GM13976 (cell line): ENCODE measurements at places on chromosomes 7 and 10.

DNA sequence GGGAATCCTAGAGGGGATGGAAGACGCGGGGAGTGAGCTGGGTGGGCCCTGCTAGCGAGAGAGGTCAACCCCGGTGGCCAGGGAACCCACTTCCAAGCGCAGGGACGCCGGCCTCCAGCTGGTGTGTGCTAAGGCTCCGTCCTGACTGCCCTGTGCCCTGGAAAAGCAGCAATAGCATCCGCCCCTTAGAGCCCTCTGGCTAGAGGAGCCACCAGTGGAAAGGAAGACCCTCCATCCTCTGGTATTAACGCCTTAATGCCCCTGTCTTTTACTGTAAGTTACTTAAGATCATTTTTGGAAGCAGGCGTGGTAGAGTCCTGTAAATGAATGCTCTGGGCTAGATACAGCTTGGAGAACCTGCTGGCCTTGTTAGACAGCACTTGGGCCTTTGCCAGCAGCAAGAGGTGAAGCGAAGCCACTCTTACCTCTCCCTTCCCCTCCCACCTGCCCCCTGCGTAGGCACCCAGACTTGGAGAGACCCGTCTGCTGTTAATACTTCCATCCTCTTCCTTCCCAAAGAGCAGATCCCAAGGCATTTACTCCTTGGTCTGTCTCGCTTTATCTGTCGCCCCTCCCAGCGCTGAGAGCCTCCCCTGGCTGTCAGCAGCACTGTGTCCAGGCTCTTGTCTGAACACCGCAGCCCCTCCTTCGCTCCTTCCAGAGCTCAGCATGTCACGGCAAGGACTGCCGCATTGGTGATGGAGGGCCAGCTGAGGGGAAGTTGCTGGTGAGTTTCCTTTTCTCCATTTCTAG lies 4.6 kb downstream of the REPIN1 start:
- DNase-seq = no peak

DNA sequence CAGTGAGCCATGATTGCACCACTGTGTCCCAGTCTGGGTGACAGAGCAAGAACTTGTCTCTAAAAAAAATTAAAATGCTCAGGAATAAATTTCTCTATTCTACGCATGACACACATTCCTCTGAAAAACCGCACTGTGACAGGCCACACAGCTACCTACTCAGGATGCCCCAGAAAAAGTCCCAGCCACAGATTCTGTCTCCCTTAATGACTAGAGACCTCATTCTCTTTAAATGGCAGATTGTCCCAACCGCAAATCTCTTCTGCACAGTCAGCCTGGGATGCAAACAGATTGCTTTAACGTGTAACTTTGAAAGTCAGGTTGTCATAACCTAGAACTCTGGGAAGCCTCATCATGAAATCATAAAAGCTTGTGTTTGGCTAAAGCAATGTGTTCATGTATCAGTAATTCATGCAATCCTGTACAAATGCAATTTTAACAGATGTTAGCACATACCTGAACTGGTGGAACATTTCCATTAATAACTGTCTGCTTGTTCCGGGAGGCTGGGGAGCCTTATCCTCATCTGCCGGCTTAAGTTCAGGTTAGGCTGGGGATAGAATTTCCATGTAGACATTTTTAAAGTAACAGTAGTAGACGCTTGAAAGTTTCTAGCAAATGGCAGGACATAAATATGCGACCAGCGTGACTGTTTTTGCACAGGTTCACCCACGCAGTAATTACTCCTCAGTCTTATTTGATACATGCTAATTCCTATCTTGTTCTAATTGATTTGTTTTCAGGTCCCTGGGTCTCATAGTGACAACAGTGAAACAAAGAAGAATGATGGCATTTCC lies 26.2 kb upstream of the MSRB2 start:
- DNase-seq = no peak

- DNase-seq = no peak
These were observed 1106.2 kb upstream of the CELF2 start for GRCh38 chr10:9911488-9911887.

DNA sequence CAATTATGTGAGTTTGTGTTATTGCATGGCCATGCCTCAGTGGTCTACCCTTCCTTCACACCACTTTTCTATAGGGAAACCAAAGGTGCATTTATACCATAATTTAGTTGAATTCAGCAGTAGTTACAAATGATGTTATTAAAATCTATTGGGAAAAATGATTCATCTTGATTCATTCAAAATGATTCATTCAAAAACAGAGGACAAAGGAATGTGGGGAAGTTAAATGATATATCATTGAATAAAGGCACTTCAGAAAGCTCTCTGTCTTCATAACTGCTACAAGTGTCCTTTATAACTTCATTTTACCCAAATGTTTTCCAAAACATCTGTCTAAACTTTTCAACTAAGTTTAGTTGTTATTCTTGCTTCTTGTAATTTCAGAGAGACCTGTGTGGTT lies 722.9 kb downstream of the GRM8 start:
- DNase-seq = no peak

DNA sequence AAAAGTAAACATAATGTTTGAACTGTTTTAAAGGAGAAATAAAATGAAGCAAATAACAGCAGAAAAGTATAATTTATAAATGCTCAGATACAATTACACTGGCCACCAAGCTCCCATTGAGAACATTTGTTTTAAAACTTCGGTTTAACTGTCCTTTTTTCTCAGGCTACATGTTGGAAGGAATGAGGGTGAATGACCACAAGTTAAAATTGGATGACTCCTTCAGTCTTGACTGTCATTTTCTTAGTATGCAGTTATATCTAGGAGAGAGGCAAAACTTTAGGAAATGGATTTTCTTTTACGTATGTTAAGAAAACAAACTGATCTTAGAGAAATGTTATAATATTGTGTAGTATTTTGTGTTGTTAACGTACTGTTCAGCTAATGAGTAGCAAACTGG lies 5.0 kb downstream of the TRIM24 start:
- DNase-seq = no peak

- no peak for DNase-seq
These were observed 534.8 kb downstream of the AUTS2 start for GRCh38 chr7:70132852-70133690.

GRCh38 chr7:38681882-38682281 lies 50.7 kb upstream of the AMPH start:
- DNase-seq = no peak

DNA sequence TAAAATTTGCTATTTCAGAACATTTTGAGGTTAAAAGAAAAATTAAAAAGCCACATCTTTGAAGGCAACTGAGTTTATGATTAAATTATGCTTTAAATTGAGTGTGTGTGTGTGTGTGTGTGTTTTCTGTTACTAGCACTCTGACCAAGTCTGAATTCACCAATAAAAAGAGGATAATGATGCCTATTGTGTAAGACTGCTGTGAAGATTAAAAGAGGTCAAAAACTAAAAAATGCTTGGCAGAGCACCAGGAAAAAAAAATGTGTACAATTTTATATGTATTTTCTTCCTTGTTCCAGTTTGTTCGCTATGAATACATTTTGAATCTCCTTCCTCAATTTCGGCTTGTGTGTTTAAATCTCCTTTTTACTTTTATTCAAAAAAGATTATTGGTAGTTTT lies 316.6 kb upstream of the MAGI2 start:
- no peak for DNase-seq

- no peak for DNase-seq
These were observed 19.3 kb downstream of the FGFR2 start for GRCh38 chr10:121578965-121579364.

GRCh38 chr10:114697061-114697598 lies 39.1 kb upstream of the ABLIM1 start:
- no peak for DNase-seq

DNA sequence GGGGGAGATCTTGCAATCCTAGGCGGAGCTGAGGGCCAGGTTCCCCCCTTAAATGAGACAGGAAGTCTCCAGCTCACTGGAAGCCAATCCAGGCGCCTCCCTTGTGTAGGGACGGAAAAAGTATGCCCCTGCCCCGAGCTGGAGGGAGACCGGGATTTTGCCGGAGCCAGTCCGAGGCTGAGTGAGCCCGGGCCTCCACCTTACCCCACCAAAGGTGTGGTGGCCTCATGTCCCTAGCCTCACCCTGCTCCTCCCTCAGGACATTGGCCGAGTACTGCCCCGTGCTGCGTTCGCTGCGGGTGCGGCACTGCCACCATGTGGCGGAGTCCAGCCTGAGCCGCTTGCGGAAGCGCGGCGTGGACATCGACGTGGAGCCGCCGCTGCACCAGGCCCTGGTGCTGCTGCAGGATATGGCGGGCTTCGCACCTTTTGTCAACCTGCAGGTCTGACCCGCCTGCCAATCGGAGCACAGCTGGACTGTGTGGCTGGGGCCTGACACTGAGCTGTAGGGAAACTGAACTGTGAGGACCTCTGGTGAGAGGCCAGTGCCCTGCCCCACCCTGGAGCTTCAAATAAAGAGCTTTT lies 2.0 kb downstream of the FBXL15 start:
- peak; percentile 79 for DNase-seq

DNA sequence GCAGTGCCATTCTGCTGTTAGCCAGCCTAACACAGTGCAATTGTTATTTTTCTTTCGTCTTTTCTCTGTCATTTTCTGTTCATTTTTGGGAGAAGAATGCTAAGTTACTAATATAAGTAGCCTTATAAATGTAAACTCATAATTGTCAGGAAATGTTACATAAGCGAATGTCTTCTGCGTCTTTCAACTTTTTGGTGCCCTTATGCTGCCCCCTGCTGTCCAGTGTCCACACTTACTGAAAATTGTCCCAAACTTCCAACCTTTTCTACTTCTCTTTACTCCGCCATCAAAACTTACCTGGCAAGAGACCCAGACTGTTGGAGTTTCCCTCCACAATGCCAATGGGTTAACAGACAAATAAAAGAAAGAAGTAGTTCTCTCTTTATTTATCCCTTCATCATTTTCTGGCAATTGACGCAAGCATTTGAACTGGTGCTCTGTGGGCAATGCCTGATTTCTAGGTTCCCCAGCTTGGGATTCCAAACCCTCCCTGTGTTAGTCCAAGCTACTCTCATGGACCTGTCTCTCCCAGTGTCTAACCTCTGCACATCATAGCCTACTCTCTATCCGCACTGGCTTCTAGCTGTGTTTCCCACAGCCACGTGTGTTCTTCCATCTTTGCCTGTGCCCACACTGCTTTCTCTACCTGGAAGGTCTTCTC lies 21.0 kb upstream of the EPC1 start:
- peak; percentile 59 for DNase-seq

DNA sequence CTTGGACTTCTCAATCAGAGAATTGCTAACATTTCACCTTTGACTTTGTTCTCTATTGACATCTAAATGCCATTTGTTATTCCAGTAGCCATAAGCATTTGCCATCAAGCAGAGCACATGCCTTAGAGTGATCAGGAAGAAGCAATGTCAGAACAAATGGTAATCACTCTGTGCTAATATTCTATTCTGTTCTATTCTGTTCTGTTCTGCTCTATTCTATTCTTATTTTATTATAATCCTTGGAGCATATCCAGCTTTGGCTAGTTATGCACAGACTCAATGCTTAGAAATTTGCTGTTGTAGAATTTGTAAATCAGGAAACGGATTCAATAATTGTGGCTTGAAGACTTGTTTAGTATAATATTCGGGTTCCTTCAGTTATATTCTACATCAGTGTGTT lies 175.4 kb downstream of the EXOC4 start:
- no peak for DNase-seq

GRCh38 chr10:132559538-132559937 lies 22.0 kb downstream of the INPP5A start:
- DNase-seq = no peak

GRCh38 chr10:76763376-76763775 lies 874.2 kb downstream of the KCNMA1 start:
- no peak for DNase-seq

DNA sequence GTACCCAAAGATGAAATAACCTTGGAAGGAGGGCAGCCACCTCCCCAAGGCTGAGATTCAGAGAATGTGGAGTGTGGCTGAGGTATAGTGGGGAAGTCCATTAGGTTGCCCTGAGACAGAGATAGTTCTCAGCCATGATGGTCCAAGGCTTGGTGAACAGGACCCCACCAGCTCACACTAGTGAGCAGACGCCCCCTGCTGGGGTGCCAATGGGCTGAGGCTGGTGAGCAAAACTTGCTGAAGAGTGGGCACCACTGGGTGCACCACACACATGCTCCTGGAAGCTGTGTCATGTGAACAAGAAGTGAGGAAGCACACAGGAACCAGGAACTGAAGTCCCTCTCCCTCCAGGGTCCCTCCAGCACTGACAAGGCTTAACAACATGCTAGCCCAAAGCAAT lies 8.9 kb downstream of the FBXL13 start:
- peak; percentile 32 for DNase-seq

DNA sequence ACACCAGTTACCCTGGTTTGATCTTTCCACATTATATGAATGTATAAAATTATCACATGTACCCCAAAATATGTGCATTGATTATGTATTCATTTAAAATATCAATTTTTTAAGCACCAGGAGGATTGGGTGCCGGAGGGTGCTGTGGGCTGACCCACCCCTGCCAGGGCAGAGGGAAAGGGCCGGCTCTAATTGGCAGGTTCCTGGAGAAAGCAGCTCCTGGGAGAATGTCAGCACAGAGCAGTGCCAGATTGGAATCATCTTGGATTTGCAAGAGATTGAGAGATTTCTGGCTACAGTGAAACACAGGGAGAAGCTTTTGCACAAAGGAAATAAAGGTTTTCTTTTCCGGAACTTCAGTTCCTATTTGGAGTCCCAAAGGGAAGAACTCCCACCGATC lies 264.4 kb upstream of the TCERG1L start:
- DNase-seq = no peak

DNA sequence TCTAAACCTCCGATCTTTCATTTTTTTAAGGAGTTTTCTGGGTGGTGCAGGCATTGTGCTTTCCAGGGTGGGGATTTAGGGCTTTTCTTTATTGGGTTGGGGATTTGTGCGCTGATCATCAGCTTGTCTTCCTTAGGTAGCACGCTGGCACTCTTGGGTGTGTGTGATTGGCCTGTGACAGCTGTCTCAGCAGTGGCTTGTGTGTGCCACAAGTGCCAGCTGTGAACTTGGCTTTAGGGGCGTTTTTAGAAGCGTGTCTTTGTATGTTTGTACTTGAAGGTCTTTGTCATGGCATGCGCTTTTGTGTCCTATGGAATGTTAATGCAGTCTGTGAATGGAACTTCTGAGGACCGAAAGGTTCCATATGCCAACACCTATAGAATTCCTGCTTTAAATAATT lies 788 bp downstream of the AKAP9 start:
- peak; percentile 27 for DNase-seq

DNA sequence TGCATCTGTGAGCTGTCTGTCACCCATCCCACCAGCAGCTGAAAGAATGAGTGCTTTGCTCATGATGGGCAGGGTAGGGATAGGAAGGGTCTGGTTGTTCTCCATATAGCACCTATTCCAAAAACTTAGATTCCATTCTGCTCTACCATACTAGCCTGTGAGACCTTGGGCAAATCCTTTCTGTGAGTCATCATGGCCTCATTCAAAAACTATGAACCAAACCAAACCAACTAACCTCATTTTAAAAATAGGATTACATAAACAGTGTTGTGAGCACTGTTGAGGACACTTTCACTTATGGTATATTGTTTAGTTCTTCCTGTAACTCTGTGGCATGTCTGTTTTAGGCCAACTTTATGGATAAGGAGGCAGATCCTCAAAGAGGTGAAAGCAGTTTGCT lies 30.9 kb upstream of the STEAP4 start:
- no peak for DNase-seq

- DNase-seq = no peak
These were observed 148.0 kb downstream of the TSPAN12 start for GRCh38 chr7:120709972-120710320.
